ENCODE measurements at places on chromosomes 7 and 10. TPM values are rescaled to one million over a fixed set of nuclear protein-coding genes. Genes with fewer than 3 reads are reported as not detected.

Gene TMEM176A
- total RNA-seq: 2.3 TPM

- no peak for DNase-seq
These were observed 21.2 kb upstream of the BLOC1S2 start for GRCh38 chr10:100307684-100308083.

- peak; percentile 84 for DNase-seq
These were observed 22.3 kb downstream of the ZNF503 start for GRCh38 chr10:75379212-75379724.

Gene PALS2
- total RNA-seq: 68.4 TPM

Gene LRRN3
- not detected for total RNA-seq

Gene WDR86
- 0.86 TPM for total RNA-seq

GRCh38 chr7:4634166-4634565 lies 47.9 kb upstream of the FOXK1 start:
- no peak for DNase-seq

GRCh38 chr7:138934861-138935260 lies 46.3 kb downstream of the KIAA1549 start:
- DNase-seq: peak; percentile 31

- DNase-seq: no peak
These were observed 972.5 kb upstream of the CELF2 start for GRCh38 chr10:10044922-10045764.

GRCh38 chr7:138645284-138645683 lies 55.9 kb downstream of the SVOPL start:
- DNase-seq: no peak

DNA sequence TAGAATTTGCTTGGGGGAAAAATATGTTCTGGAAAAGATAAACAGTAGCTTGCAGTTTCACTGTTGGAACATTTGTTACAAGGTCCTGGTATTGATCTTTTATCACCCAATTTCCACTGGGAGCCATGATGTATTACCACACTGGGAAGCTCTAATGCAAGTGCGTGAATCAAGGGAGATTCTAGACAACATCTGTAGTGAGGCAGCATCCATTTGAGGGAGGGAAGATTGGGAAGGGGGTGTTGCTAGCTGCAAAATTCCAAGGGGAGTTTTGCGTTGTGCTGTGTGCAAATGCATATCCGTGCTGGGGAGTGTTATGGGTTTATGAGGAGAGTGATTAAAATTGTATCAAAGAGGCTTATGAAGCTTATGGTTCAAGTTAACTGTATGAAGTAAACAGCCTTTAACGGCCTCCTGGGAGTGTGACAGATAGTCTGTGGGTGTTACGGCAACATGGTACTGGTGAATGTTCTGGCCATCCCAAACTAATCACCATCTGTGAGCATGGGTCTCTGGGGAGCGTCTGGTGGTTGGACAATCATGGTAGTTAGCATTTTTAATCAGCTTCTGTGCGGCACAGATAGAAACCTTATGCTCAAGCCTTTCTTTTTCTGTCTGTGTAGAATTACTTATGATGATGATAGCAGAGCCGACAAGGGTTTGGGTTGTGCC lies 601.9 kb upstream of the GALNT17 start:
- peak; percentile 11 for DNase-seq
